ENCODE measurements at places on chromosomes 3 and 15. TPM values are rescaled to one million over a fixed set of nuclear protein-coding genes. Genes with fewer than 3 reads are reported as not detected.
A peak's percentile ranks its signal among the peaks of the same experiment; 100 is the strongest.

The ITPKA gene
- total RNA-seq: not detected

The PTPN9 gene
- total RNA-seq: 16.2 TPM

The FEZF2 gene
- not detected for total RNA-seq

The ERICH6 gene
- total RNA-seq: 0.29 TPM

The SRGAP3 gene
- 13.6 TPM for total RNA-seq

The GRAMD2A gene
- 52.5 TPM for total RNA-seq

The GOLGA6C gene
- total RNA-seq: not detected

The SNURF gene
- total RNA-seq: 5.8 TPM

The EPHA3 gene
- 3.9 TPM for total RNA-seq

The CKMT1B gene
- total RNA-seq: not detected

The FBXW12 gene
- 0.66 TPM for total RNA-seq

DNA sequence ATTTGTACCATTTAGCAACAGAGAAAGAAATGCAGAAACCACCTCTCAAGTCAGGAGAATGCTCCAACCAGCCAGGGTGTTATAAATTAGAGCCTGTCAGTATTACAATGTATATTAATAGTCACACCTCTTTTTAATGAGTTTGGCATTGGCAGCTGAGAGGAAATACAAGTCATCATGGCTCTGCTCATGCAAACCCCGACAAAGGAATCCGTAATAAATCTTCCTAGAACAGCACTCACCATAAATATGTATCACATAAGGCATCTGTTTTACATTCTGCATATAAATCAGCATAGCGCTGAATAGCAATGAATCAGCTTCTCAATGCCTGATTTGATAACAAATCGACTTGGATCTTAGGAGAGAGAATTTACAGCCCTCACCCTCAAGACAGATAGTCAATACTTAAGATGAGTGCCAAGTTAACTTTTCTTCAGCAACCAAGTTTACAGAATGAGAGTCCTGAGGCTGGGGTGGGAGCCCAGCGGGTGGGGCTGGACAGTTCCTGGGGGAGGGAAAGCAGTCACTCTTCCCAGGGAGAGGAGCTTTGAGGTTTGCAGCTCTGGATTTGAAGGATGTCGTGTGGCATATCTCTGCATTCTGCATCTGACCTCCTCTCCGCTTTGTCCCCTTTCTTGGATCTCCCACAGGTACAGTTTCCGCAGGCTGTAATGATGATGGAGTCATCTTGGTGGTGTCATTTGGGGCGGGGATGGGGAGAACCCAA, 1034.4 kb upstream of the NR2F2 start:
- no peak overlapping the region for H3K4me3 ChIP-seq

DNA sequence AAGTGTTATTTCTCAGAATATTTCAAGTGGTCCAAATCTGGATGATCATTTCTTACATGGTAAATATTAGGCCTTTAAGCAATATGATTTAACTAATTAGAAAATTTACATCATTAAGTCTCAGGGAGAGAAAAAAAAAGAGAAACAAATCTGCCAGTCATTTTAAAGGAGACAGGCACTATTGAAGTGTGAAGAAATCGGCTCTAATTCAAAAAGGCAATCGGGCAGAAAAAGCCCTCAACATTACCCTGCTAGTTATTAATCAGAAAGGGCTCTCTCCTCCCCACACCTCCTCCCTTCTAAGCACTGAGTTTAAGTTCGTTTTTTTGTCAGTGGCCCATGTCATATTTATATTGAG, 215.9 kb downstream of the MEIS2 start:
- H3K4me3 ChIP-seq: no peak overlapping the region
- no peaks in the 10 kb centered on the region for H3K36me3 ChIP-seq
- peaks cover 44% of the 10 kb centered on the region for H3K27me3 ChIP-seq
- H3K27ac ChIP-seq: no peak overlapping the region
- no peak for DNase-seq
- peaks cover 8% of the 10 kb centered on the region for H3K4me1 ChIP-seq

DNA sequence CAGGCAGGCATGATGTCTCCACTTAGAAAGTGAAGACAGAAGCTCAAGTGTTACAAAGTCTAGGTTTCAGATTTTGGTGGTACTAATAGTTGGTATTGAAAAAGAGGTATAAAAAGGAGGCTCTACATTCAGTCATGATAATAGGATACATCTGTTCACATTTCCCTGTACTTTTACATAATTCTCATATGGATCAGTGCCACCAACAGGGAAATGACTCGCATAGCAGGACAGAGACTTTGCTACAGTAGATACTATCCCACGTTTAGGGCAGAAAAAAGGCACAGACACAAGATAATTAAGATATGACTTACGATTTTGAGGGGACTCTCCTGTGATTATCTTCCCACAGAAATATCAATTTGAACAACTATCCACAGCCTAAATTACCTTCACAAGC, 1062.9 kb upstream of the EPHA6 start:
- no peak for DNase-seq
- no peaks in the 10 kb centered on the region for H3K4me1 ChIP-seq
- no peak overlapping the region for H3K4me3 ChIP-seq
- H3K36me3 ChIP-seq: no peaks in the 10 kb centered on the region
- H3K27me3 ChIP-seq: no peaks in the 10 kb centered on the region

GRCh38 chr3:136186344-136186743, 9.8 kb downstream of the MSL2 start:
- H3K27ac ChIP-seq: no peak overlapping the region
- no peak for DNase-seq
- H3K4me1 ChIP-seq: peaks cover 5% of the 10 kb centered on the region
- no peak overlapping the region for H3K4me3 ChIP-seq
- no peaks in the 10 kb centered on the region for H3K36me3 ChIP-seq

DNA sequence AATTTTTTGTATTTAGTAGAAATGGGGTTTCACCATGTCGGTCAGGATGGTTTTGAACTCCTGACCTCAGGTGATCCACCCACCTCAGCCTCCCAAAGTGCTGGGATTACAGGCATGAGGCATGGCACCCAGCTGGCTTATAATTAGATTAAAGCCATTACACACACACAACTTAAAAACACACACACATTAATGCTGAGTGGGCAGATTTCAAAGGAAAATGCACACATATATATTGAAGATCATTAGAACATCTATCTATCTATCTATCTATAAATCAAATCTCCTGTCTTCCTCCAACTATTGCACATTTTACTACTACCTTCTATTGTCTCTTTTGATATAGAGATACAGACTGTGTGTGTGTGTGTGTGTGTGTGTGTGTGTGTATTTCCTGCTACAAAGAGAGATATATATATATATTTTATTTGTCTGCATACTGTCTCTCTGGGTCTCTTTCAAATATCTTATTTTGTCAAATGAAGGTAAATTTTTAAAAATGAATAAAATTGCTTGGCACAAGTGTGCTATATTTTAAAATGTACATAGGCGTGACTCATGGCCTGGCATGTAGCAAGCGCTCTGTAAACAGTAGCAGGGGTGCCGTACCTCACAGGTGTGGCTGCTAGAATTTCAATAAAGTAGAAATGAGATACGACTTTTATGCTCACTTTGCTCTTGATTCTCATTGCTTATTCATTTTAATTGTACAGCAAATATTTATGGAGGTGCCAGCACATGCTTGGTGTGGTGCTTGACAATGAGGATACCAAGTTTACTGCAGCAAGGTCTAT, 655.8 kb downstream of the AGBL1 start:
- H3K36me3 ChIP-seq: no peaks in the 10 kb centered on the region
- DNase-seq: no peak
- H3K27ac ChIP-seq: no peak overlapping the region
- no peaks in the 10 kb centered on the region for H3K4me1 ChIP-seq

GRCh38 chr3:65493371-65493882, 545.3 kb downstream of the MAGI1 start:
- H3K4me3 ChIP-seq: no peak overlapping the region
- DNase-seq: no peak
- H3K36me3 ChIP-seq: no peaks in the 10 kb centered on the region
- no peaks in the 10 kb centered on the region for H3K27me3 ChIP-seq
- no peak overlapping the region for H3K27ac ChIP-seq

GRCh38 chr15:24748812-24749439, 73.4 kb downstream of the NPAP1 start:
- H3K36me3 ChIP-seq: no peaks in the 10 kb centered on the region
- no peaks in the 10 kb centered on the region for H3K27me3 ChIP-seq
- no peak for DNase-seq
- H3K4me3 ChIP-seq: no peak overlapping the region
- H3K4me1 ChIP-seq: no peaks in the 10 kb centered on the region

- no peaks in the 10 kb centered on the region for H3K36me3 ChIP-seq
- H3K4me1 ChIP-seq: peaks cover 7% of the 10 kb centered on the region
- no peaks in the 10 kb centered on the region for H3K27me3 ChIP-seq
- H3K4me3 ChIP-seq: no peak overlapping the region
- no peak for DNase-seq
Observed at GRCh38 chr15:45644437-45644836, 9.6 kb downstream of the SQOR start.

GRCh38 chr15:93037820-93038705, 50.9 kb downstream of the RGMA start:
- H3K4me3 ChIP-seq: no peak overlapping the region
- DNase-seq: no peak
- no peak overlapping the region for H3K27ac ChIP-seq

DNA sequence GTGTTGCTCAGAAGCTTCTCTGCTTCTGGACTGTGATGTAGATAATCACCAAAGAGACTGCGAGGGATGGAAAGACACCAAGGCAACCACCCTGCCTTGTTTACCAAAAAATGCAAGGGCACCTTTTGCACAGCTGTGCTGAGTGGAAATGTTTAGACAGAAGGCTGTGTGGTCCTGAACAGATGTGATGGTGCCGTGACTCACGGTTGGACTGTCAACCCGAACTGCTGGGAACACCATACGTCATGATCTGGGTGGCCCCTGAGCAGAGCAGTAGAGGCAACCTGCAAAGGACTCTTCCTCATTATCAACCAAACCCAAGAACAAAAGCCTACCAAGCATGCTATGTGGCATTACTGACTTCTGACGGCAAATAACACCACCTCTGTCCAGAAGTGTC, 61.3 kb upstream of the LPP start:
- H3K4me3 ChIP-seq: no peak overlapping the region
- no peak overlapping the region for H3K27ac ChIP-seq
- H3K36me3 ChIP-seq: no peaks in the 10 kb centered on the region
- no peaks in the 10 kb centered on the region for H3K27me3 ChIP-seq
- no peak for DNase-seq

DNA sequence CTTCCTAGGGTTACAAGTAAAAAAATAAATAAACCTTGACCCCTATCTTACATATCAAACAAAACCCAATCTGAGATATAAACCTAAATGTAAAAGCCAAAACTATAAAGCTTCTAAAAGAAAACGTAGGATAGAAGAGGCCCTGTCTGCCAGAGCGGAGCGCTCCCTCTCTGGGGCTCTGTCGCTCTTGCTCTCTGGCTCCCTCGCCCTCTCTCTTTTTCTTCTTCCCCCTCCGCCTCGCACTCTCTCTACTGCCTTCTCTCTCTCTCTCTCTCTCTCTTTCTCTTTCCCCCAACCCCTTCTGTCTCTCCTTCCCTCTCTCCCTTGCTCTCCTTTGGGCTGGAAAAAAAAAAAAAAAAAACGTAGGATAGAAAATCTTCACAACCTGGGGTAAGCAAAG, 21.6 kb downstream of the RYK start:
- no peak for DNase-seq
- H3K4me1 ChIP-seq: no peaks in the 10 kb centered on the region

GRCh38 chr3:72336821-72337479, 511.3 kb downstream of the SHQ1 start:
- no peak overlapping the region for H3K27ac ChIP-seq
- peak overlapping the region; percentile 30 for H3K4me3 ChIP-seq
- H3K36me3 ChIP-seq: no peaks in the 10 kb centered on the region
- no peaks in the 10 kb centered on the region for H3K4me1 ChIP-seq

- H3K27ac ChIP-seq: no peak overlapping the region
- H3K27me3 ChIP-seq: no peaks in the 10 kb centered on the region
- H3K4me3 ChIP-seq: no peak overlapping the region
- H3K4me1 ChIP-seq: no peaks in the 10 kb centered on the region
- no peak for DNase-seq
Observed at GRCh38 chr3:83498361-83499016, 1460.3 kb upstream of the CADM2 start.

DNA sequence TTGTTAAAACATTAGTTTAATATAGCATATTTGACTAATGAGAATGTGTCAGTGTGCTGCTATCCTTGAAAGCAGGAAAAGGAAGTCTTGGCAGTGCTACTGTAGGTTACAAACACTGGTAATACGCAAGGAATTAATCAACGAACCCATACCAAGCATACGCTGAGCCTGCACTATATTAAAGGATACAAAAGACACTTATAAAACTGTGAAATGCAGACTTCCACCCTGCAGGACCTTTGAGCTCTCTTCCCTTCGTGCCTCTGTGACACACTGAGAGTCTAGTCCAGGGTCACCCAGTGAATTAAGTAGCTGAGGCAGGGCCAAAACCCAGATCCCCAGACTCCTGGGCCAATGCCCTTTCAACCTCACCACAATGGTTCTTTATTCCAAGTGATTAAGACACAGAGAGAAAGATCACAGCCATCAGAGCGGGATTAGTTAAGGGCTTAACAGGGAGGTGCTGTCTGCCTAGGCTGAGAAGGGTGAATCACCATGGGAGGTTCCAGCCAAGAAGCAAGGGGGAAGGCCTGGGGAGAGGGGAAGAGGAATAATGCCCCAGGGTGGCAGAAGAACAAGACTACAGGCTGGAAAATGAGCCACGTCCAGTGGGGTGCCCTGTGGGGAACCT, 6.8 kb downstream of the ANXA2 start:
- peaks cover 20% of the 10 kb centered on the region for H3K4me1 ChIP-seq
- peak overlapping the region; percentile 99 for H3K27ac ChIP-seq
- H3K36me3 ChIP-seq: no peaks in the 10 kb centered on the region
- H3K4me3 ChIP-seq: peak overlapping the region; percentile 12

DNA sequence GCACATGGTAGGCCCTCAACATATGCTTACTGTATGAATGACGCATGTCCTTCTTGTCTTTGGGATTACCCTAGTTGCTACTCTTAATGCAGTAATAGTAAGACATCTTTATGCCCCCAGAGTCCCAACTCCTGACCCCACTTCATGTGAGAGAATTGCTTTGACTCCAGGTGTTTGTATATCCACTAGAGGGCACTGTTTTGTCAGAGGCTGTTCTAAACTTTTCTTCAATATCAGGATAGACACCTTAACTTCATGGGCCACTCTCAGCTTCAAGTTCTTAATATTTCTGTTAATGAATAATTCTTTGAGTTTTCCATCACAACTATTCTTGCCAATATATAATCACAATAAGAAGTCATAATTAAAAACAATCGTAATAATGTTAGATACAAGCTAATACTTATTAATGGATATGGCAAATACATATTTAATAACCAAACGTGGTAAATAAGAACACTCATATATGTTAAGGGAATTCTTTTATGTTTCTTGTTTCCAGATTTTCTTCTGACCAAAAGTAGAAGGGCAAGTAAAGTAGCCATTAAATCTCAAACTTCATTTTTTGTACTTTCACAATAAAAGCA, 337.2 kb upstream of the DNAJC19 start:
- no peak for DNase-seq
- no peaks in the 10 kb centered on the region for H3K4me1 ChIP-seq
- H3K36me3 ChIP-seq: no peaks in the 10 kb centered on the region
- no peak overlapping the region for H3K27ac ChIP-seq

- no peak overlapping the region for H3K27ac ChIP-seq
- H3K36me3 ChIP-seq: no peaks in the 10 kb centered on the region
- DNase-seq: no peak
- no peaks in the 10 kb centered on the region for H3K27me3 ChIP-seq
- H3K4me1 ChIP-seq: no peaks in the 10 kb centered on the region
Observed at GRCh38 chr15:60643555-60643954, 164.6 kb upstream of the ICE2 start.

GRCh38 chr3:99846477-99847160, 29.0 kb downstream of the CMSS1 start:
- H3K36me3 ChIP-seq: no peaks in the 10 kb centered on the region
- no peaks in the 10 kb centered on the region for H3K27me3 ChIP-seq
- no peak for DNase-seq
- no peak overlapping the region for H3K4me3 ChIP-seq

- no peaks in the 10 kb centered on the region for H3K4me1 ChIP-seq
- DNase-seq: no peak
- no peak overlapping the region for H3K27ac ChIP-seq
- H3K27me3 ChIP-seq: no peaks in the 10 kb centered on the region
Observed at GRCh38 chr3:13954266-13954665, 74.4 kb upstream of the WNT7A start.
